Omental fat pad (tissue), 4 donors: ENCODE measurements at places on chromosomes 2 and 18.
A peak's percentile ranks its signal among the peaks of the same experiment; 100 is the strongest.

DNA sequence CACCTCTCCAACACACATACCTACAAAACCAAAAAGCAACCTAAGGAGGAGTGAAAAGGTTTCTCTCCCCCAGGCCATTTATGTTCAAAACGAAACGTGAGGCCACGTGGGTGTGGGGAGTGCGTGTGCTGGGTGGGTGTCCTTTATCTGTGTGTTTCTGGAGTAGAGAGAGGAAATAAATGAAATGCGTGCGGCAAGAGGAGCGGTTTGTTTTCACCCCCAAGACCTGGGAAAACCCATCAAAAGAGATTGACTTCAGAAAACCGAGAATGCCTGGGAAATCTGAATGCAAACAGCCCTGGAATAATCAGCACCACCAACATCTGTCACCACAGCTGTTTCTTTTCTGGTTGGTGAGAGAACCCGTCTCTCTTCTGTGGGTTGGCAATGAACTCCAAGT, 137.4 kb downstream of the INSIG2 start:
- DNase-seq, result no peak

GRCh38 chr18:59725142-59725541, 27.9 kb upstream of the CCBE1 start:
- DNase-seq, result no peak

- peak; percentile 31 for DNase-seq
Observed at GRCh38 chr2:37020212-37020886, 54.0 kb upstream of the STRN start.

GRCh38 chr18:79953971-79954651, 2.7 kb upstream of the SLC66A2 start:
- peak; percentile 5 for DNase-seq

GRCh38 chr2:239727776-239728600, 297.2 kb downstream of the NDUFA10 start:
- DNase-seq, result no peak

GRCh38 chr2:154331784-154332183, 366.7 kb upstream of the KCNJ3 start:
- no peak for DNase-seq

DNA sequence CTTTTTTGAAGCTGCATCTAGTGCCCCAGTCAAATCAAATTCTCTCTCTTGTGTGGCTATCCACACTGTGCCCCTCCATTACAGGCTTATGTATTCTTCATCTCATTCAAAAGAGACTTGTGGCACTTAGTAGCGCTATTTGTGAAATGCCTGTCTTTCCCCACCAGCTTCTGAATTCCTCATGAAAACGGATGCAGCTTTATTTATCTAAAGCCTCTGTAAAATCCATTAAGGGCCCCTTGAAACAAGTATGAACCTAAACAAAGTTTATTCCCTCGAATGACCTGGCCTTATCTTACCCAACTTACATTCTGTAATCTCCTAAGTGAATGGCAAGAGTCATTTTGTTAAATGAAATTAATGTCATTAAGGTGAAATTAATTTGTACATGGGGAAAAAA, 417.4 kb upstream of the PIK3C3 start:
- no peak for DNase-seq

DNA sequence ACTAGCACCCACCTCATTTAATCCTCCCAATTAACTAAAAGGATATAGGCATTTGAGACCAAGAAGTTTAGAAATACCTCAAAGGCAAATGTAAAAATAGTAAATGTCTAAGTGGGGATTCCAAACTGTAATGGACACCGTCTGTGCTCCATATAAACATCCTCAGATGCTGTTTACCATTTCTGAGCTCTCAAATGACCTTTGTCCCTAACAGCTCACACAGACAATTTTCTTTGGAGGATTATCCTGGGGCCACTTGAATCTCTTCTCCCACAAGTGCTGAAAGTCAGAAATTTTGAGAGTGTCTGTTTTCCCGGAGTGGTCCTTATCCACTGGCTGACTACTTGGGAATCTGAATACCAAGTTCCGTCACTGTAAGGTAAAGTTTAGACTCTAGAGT, 1418.9 kb downstream of the LRP1B start:
- no peak for DNase-seq

DNA sequence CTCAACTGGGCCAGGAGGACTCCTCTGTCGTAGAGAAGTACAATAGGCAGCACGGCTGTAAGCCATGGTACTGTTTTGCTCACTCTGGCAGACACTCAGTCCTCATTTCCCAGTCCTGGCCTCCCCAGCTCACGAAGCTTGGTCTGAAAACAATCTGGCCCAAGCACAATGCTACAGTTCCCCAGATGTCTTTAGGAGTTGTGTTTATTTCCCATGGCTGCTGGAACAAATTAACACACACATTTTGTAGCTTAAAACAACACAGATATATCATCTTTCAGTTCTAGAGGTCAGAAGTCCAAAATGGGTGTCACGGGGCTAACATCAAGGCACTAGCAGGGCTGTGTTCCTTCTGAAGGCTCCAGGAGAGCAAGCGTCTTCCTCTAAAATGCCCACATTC, 13.0 kb downstream of the FABP1 start:
- no peak for DNase-seq
